ENCODE measurements at places on chromosomes 11 and 22. TPM values are rescaled to one million over a fixed set of nuclear protein-coding genes. Genes with fewer than 3 reads are reported as not detected.

The UBQLNL gene
- total RNA-seq: 0.63 TPM

The PLEKHA7 gene
- total RNA-seq: 8.3 TPM

The CSTF3 gene
- total RNA-seq: 25.2 TPM

The TBC1D10A gene
- 84.3 TPM for total RNA-seq
